ENCODE measurements at places on chromosomes 13 and 19.

DNA sequence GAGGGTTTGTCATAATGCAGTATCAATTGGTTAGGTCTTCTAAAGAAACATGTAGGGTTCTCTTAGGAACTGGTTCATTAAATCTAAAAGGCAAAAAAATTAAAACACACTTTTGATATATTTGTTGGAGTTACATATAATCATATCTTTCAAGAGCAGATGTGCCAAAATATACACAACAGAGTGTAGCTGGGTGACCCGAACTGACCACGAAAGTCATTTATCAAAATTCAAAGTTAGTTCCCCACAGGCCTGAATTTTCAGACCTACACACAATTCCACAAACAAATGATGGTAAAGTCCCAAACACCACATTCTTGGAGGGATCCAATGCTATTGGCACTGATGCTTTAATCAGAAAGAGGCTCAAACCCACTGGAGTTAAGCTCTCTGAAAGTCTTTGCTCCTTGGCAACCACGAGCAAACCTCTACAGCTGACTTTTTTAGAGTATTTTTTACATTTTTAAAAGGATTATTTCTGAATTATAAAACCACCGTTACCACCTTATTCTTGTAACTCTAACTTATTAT, 50.9 kb downstream of the IRS2 start:
- DNase-seq = no peak

- DNase-seq = no peak
These were observed 133.4 kb downstream of the FOXO1 start for GRCh38 chr13:40533072-40533471.

- DNase-seq = no peak
These were observed 165.6 kb downstream of the DLEU7 start for GRCh38 chr13:50677687-50678463.

- DNase-seq = no peak
These were observed 183.7 kb upstream of the SPRY2 start for GRCh38 chr13:80524447-80525215.

DNA sequence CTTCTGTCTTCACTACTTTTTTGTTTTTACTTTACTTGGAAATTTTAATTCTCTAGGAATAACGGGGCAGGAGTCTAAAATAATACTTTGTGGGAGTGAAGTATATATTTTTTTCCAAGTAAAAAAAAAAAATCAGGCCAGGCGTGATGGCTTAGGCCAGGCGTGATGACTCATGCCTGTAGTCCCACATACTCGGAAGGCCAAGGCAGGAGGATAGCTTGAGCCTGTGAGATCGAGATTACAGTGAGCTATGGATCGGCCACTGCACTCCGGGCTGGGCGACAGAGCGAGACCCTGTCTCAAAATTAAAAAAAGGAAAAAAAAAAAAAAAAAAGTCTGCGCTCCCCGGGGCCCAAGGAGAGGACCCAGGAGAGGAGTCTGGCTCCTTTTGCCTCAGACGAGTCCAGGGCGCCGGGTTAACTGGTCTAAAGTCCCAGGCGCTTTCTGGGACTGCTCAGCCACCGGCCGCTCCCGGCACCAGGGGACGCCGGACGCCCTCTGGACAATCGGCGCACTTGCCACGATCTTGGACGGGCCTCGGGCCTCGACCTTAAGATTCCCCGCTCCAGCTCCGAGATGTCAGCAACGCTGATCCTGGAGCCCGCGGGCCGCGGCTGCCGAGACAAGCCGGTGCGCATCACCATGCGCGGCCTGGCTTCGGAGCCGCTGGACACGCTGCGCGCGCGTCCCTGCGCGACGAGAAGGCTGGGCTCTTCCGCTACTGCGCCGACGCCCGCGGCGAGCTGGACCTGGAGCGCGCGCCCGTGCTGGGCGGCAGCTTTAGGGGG, 2.7 kb upstream of the ZFP82 start:
- DNase-seq = no peak

DNA sequence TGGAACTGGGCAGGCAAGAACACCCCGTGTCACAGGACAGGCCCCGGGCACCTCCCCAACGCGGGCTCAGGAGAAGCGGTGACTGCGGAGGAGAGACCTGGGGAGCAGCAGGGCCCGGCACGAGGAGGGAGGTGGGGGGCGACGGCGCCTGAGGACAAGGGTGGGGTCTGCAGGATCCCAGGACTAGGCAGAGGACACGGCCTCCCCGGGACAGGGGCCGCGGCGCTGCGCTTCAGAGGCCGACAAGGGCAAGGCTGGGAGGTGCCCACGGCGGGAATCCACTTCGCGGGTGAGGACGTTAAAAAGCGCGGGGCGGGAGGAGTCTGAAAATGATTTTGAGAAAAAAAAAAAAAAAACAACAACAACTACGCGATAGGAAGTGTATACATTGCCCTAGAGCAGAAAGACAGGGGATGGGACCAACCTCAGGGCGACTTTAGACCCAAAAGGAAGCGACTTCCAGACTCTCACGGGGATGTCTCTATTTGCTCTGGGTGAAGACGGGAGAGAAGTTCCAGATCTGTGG, 44.9 kb downstream of the ZNF611 start:
- DNase-seq = peak; percentile 2

DNA sequence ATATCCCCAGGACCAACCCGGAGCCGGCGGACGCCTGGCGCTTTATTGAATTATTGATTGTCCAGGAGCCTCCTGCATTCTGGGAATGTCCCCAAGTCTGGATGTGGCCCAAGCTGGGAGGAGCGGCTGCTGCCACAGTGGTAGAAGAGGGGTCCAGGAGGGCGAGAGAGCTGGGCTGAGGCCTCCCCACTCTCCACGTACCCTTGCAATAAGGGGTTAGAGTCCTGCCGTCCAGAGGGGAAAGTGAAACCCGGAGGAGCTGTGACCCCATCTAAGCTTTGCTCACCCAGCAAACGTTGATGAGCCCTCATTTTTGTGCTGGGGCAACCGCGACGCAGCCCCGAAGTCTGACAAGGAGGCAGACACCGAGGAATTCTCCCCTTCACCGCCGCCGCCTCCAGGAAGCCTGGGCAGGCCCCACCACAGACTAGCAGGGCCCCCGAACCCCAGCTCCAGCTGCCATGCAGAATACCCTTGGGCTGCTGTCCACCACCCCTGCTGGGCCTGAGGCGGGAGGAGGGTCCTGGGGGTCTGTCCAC, 1.4 kb upstream of the C2CD4C start:
- DNase-seq = no peak

DNA sequence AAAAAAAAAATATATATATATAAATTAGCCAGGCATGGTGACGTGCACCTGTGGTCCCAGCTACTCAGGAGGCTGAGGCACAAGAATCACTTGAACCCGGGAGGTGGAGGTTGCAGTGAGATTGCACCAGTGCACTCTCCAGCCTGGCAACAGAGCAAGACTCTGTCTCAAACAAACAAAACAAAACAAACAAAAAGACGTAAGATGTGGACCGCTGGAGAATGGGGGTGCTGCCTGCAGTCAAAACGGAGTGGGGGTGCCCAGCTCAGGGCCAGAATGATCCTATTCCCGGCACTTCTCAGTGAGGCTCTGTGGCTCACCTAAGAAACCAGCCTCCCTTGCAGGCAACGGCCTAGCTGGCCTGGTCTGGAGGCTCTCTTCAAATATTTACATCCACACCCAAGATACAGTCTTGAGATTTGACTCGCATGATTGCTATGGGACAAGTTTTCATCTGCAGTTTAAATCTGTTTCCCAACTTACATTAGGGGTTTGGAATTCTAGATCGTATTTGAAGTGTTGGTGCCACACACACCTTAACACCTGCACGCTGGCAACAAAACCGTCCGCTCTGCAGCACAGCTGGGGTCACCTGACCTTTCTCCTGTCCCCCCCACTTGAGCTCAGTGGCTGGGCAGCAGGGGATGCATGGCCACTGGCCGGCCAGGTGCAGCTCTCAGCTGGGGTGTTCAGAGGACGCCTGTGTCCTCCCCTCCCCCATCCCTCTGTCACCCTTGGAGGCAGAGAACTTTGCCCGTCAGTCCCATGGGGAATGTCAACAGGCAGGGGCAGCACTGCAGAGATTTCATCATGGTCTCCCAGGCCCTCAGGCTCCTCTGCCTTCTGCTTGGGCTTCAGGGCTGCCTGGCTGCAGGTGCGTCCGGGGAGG, at the start of gene F7:
Gene F7, plus strand, starts transcription at position 760 of the 889 bp plus-strand sequence. Its CDS starts 51 bp downstream, at position 811.
- no peak for DNase-seq

DNA sequence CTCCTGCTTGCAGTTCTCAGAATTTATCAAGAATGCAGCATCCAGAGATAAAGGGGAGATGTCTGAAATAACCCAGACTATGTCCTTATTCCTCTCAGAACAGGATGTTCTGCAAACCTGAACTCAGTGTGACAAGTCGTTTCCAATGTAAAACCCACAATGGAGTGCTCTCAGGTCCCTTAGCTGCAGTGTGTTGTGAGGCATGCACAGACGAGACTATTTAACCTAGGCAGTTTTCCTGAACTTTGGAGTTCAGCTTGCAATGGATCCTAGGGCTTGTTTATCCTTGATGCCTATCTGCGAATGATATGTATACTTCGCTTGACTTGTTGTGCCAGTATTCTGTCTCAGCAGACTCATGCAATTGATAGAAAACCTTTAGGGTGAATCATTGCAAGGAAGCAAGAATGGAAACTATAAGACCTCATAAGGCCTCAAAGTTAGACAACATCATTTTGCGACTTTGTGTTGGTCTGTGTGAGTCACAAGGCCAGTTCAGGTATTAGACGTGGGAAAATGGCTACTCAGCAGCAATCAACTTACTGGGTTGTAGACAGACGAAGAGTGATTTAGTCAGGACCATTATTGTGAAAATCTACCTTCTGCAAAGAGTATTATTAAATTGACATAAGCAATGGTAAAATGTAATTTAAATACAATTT, 2439.9 kb upstream of the PCDH20 start:
- DNase-seq = no peak

GRCh38 chr13:25771202-25771601, 280.6 kb downstream of the SHISA2 start:
- DNase-seq = no peak

- DNase-seq = no peak
These were observed 273.8 kb downstream of the LIG4 start for GRCh38 chr13:107941345-107942029.

DNA sequence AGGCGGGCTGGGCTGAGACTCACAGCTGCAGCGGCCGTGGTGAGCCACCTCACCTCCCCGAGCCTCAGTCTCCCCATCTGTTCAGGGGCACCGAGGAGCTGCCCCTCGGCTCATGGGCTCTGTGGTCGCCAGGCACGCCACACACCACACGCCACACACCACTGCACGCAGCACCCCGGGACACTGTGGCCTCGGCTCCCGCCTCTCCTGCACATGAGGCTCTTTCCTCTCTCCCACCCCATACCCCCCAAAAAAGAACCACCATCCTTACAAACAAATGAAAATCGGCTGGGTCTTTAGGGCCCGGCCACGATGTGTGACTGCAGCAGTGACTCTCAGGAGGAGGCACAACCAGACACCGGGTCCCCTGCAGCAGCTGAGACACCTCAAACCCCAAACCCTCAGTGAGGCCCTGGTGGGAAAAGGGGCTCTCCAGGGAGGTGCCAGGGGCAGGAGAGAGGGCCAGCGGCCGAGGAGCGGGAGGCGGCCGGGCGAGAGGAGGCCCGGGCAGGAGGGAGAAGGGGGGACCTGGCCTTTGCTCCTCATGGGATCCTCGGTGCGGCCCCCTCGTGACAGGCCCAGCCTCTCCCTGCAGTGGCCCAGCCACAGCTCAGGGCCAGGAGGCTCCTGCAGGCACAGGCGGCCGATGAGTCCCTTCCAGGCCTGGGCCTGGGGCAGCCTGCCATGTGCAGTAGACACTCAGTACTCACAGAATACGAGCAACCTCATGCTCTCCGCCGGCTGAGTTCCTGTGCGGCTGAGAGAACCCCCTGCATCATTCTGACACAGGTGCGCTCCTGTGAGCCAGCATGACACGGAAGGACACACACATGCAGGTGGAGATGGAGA, 66.3 kb downstream of the RASA3 start:
- no peak for DNase-seq

DNA sequence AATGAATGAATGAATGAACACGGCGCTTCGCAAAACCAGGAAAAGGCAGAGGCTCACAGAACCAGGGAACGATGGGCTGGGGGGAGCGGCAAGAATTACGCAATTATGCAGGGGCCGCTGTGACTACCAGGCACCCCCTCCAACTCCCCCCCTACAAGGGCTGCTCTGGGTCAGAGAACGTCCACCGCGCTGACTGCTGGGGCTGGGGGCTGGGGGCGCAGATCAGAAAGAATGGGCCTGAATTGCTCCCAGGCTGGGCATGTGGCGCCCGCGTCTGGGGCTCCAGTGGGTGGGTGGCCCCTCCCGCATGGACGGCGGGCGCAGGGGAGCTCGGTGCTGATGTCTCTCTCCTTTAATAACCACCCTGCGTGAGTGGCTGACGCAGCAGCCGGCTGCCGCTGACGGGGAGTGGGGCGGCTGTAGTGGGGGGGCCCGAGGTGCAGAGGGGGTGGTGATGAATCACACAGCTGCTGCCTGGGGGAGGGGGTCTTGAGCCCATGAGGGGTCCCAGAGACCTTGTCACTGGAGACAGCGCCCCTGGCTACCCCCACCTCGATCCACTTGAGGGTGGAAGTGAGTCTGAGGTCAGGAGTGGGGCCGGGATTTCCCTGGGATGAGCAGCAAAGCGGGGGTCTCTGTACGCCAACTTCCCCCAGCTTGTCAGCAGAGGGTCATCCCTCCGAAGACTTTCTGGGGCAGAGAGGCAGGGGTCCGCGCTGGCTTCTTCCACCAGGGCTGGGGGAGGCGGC, 1.5 kb upstream of the CIRBP start:
- DNase-seq = no peak

DNA sequence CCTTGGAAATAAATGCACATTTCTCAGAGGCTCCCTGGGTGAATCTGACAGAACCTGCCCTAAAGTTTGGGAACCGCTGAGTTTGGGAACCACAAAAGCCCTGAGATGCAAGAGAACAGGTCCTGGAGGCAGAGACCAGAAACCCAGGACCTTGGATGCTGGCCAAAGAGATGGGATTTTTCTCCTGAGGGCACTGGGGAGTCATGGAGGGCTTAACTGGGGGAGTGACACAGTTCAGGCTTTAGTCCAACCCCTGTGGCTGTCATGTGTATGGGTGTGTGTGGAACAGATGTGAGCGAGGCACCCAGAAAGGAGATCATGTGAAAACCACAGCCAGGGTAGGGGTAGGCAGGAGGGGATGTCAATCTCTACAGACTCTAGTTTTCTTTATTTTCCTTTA, 3.9 kb upstream of the NCCRP1 start:
- DNase-seq = no peak

- DNase-seq = no peak
These were observed 308.8 kb upstream of the PCDH9 start for GRCh38 chr13:67538906-67539305.

DNA sequence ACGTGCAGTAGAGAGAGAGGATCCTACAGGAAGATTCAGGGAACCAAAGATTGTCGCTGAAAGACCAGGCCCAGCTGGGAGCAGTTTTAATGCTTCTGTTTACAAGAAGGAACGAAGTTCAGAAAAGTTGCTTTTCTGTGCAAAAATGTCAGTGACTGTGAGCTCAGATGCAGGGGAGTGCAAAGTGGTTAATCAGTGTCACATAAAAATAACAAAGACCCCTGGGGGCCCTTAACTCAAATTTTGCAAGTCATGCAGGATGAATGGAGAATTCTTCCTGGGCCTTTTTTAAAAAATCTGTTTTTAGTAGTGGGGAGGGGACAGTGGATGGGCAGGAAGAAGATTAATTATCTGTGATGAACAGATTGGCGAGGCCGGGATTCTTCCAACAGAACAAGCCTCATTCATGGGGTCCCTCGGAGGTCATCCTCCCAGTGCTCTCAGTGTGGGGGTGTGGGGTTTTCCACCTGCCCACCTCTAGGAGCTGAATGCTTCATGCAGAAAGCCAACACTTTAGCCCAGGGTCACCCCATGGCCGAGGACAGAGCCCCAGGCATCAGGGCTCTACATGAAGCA, 167.2 kb downstream of the UQCRFS1 start:
- DNase-seq = no peak
